Lung (tissue), 17 donors: ENCODE measurements at places on chromosomes 13 and 19. TPM values are rescaled to one million over a fixed set of nuclear protein-coding genes. Genes with fewer than 3 reads are reported as not detected.

DNA sequence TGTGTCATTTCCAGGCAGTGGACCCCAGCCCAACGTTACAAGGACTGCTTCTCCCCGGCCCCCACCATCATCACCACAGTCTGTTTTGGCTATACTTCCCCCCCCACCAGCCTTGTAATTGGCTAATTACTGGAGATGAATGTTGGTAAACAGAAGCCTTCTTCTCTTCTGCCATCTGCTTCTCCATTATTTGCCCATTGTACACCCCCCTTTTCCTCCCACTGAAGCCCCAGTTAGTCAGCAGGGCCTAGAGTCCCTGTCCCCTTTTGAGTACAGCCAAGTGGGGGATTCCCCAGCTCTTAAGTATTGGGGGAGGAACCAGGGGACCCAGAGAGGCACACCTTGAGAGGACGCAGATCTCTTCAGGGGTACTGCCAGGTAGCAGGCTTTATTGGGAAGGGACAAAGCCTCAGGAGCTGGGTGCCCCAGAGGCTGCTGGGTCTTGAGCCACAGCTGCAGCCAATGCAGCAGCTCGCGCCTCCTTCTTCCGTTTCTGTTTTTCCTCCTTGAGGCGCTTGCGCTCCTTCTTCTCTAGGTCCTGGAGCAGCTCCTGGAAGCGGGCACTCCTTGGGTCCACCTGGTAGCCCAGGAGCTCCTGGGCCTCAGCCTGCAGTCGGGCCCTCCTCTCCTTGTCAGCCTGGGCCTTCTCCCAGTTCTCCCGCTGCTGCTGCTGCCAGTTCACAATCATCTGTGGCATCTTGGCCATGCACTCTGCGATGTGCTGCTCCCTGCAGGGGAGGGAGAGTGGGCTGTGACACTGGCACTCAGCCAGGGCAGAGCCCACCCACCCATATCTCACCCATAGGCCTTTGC is 3.0 kb downstream of the GADD45GIP1 start:
- no peak overlapping the region for H3K4me3 ChIP-seq
- H3K36me3 ChIP-seq, result peaks cover 21% of the 10 kb centered on the region
- DNase-seq, result peak; percentile 38
- H3K27me3 ChIP-seq, result no peaks in the 10 kb centered on the region

- H3K4me3 ChIP-seq, result no peak overlapping the region
- no peaks in the 10 kb centered on the region for H3K4me1 ChIP-seq
- peak; percentile 18 for DNase-seq
- no peak overlapping the region for H3K27ac ChIP-seq
- no peaks in the 10 kb centered on the region for H3K27me3 ChIP-seq
Measured at GRCh38 chr19:12513531-12514061, 29.0 kb upstream of the ZNF709 start.

DNA sequence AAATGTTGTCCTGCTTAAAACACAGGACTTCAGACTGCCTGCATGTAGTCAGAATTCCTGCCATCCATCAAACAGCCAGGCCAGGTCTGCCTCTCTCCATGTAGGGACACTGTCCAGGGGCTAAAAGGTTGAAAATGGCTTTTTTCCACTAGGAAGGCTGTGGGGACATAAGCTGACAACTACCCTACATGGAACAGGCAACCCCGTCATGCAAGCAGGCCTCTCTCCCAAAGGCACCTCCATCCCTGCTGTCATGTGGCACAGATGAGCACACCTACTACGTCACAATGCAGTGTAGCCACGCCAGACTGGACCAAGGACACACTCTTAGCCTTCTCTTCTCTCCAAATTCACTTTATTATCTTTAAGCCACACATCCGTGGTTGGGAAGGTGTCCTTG is 40.8 kb downstream of the LATS2 start:
- DNase-seq, result no peak
- no peaks in the 10 kb centered on the region for H3K27me3 ChIP-seq
- H3K27ac ChIP-seq, result peak overlapping the region; percentile 51
- no peak overlapping the region for H3K4me3 ChIP-seq
- peaks cover 9% of the 10 kb centered on the region for H3K36me3 ChIP-seq

GRCh38 chr13:39417131-39417530 is 185.9 kb downstream of the LHFPL6 start:
- H3K4me1 ChIP-seq, result peaks cover 17% of the 10 kb centered on the region
- no peak overlapping the region for H3K4me3 ChIP-seq
- no peaks in the 10 kb centered on the region for H3K36me3 ChIP-seq
- peak; percentile 61 for DNase-seq

DNA sequence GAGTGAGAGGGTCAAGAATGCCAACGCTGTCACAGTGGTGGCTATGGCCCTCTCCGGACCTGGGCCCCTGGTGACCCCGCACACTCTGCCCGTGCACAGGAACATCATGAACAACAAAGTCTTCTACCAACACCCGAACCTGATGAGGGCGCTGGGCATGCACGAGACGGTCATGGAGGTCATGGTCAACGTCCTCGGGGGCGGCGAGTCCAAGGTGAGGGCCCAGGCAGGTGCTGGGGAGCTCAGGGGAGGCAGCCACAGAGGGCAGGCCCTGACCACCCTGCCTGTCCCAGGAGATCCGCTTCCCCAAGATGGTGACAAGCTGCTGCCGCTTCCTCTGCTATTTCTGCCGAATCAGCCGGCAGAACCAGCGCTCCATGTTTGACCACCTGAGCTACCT is 62.6 kb downstream of the RYR1 start:
- no peak overlapping the region for H3K27ac ChIP-seq
- no peak overlapping the region for H3K4me3 ChIP-seq
- no peak for DNase-seq
- H3K36me3 ChIP-seq, result no peaks in the 10 kb centered on the region
- H3K4me1 ChIP-seq, result no peaks in the 10 kb centered on the region

DNA sequence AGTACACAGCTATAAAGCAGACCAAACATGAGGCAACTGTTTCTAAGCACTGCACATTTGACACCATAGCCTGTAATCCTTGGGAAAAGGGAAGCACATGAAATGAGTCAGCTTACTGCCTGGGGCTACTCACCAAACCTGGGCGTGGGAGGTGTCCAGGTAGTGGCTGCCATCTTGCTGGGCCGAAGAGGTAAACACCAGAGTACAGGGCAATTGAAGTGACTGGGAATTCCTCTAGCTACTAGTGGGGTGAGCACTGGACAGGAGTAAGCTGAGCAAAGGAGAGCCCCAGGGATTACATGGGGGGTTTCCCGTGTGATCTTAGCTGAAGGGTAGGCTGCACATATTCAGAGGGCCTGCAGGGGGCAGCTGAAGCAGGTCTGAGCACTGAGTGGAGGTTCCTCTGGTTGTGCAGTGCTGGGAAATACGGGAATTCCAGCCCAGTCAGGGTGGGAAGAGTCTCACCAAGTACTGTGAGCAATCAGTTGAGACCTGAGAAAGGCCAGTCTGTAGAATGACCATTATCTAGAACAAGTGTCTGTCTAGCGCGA is 140.5 kb downstream of the SLC7A1 start:
- no peak for DNase-seq
- H3K4me3 ChIP-seq, result no peak overlapping the region
- no peaks in the 10 kb centered on the region for H3K36me3 ChIP-seq

DNA sequence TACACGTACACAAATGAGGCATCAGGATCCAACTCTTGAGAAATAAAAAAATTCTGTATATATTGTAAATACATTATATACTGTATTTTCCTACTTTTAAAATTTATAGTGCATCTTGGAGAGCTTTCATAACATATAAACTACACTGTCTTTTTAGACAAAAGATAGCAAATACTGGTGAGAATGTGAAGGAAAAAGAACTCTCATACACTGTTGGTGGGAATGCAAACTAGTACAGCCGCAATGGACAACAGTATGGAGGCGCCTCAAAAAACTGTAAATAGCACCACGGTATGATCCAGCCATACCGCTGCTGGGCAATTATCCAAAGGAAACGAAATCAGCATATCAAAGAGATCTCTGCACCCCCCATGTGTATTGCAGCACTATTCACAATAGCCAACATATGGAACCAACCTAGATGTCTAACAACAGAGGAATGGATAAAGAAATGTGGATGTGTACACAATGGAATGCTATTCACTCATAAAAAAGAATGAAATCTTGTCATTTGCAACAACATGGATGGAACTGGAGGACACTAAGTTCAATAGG is 292.4 kb downstream of the EFNB2 start:
- no peaks in the 10 kb centered on the region for H3K4me1 ChIP-seq
- H3K27me3 ChIP-seq, result no peaks in the 10 kb centered on the region
- no peaks in the 10 kb centered on the region for H3K36me3 ChIP-seq
- H3K27ac ChIP-seq, result no peak overlapping the region
- DNase-seq, result no peak
- H3K4me3 ChIP-seq, result no peak overlapping the region

- H3K4me3 ChIP-seq, result no peak overlapping the region
- no peaks in the 10 kb centered on the region for H3K27me3 ChIP-seq
- H3K4me1 ChIP-seq, result no peaks in the 10 kb centered on the region
- H3K27ac ChIP-seq, result no peak overlapping the region
- DNase-seq, result no peak
Measured at GRCh38 chr13:113342820-113343691, 20.9 kb downstream of the GRTP1 start.

GRCh38 chr19:12783849-12784393 is 7.4 kb upstream of the JUNB start:
- H3K4me1 ChIP-seq, result peaks cover 36% of the 10 kb centered on the region
- H3K27ac ChIP-seq, result peak overlapping the region; percentile 87
- DNase-seq, result peak; percentile 23
- H3K4me3 ChIP-seq, result no peak overlapping the region

DNA sequence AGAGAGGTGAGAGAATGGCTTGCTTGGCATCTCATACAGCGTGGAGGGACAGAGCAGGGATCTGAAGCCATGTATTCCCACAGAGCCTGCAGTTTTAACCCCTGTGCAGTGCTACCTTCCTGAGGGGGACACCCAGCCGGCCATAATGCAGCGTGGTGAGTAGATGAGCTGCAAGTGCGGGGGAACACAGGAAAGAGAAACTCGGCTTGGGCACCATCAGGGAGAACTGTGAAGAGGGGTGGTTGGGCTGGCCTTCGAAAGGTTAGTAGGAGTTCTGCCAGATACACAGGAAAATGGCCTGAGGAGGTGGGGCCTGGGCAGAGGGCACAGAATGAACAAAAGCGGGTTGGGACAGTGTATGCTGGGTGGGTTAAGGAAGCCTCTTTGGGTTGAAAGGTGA is 88.3 kb downstream of the SIPA1L3 start:
- H3K27me3 ChIP-seq, result no peaks in the 10 kb centered on the region
- H3K27ac ChIP-seq, result no peak overlapping the region
- H3K36me3 ChIP-seq, result no peaks in the 10 kb centered on the region

GRCh38 chr13:42028113-42028799 is 20.2 kb upstream of the DGKH start:
- H3K27me3 ChIP-seq, result no peaks in the 10 kb centered on the region
- H3K4me1 ChIP-seq, result no peaks in the 10 kb centered on the region
- H3K36me3 ChIP-seq, result no peaks in the 10 kb centered on the region

GRCh38 chr19:19165396-19165795 is 4.7 kb downstream of the MEF2B start:
- no peaks in the 10 kb centered on the region for H3K27me3 ChIP-seq
- H3K36me3 ChIP-seq, result no peaks in the 10 kb centered on the region
- no peak overlapping the region for H3K27ac ChIP-seq
- no peak for DNase-seq
- H3K4me3 ChIP-seq, result no peak overlapping the region

- H3K36me3 ChIP-seq, result no peaks in the 10 kb centered on the region
- no peak for DNase-seq
- no peak overlapping the region for H3K27ac ChIP-seq
- peaks cover 2% of the 10 kb centered on the region for H3K27me3 ChIP-seq
Measured at GRCh38 chr19:39737351-39737750, 478 bp downstream of the CLC start.

- peaks cover 4% of the 10 kb centered on the region for H3K36me3 ChIP-seq
- no peak overlapping the region for H3K27ac ChIP-seq
- no peaks in the 10 kb centered on the region for H3K27me3 ChIP-seq
- H3K4me3 ChIP-seq, result no peak overlapping the region
- no peaks in the 10 kb centered on the region for H3K4me1 ChIP-seq
Measured at GRCh38 chr19:55092423-55093318, 17.0 kb downstream of the EPS8L1 start.

GRCh38 chr13:48653472-48653939 is at the start of gene CYSLTR2:
Gene CYSLTR2, plus strand, starts transcription at chr13:48653929. Its CDS starts 52,889 bp downstream, at chr13:48706818.
- no peaks in the 10 kb centered on the region for H3K4me1 ChIP-seq
- H3K27ac ChIP-seq, result no peak within 1 kb of the TSS
- H3K27me3 ChIP-seq, result no peaks in the 10 kb centered on the region
- peak; percentile 25 for DNase-seq
- H3K36me3 ChIP-seq, result no peaks in the 10 kb centered on the region

- no peak overlapping the region for H3K4me3 ChIP-seq
- peak overlapping the region; percentile 17 for H3K27ac ChIP-seq
- DNase-seq, result no peak
Measured at GRCh38 chr19:51803967-51804366, 9.0 kb downstream of the FPR3 start.

GRCh38 chr13:59690857-59691500 is 472.7 kb downstream of the DIAPH3 start:
- no peaks in the 10 kb centered on the region for H3K4me1 ChIP-seq
- H3K27ac ChIP-seq, result no peak overlapping the region
- no peaks in the 10 kb centered on the region for H3K27me3 ChIP-seq
- no peak for DNase-seq
- H3K4me3 ChIP-seq, result no peak overlapping the region

DNA sequence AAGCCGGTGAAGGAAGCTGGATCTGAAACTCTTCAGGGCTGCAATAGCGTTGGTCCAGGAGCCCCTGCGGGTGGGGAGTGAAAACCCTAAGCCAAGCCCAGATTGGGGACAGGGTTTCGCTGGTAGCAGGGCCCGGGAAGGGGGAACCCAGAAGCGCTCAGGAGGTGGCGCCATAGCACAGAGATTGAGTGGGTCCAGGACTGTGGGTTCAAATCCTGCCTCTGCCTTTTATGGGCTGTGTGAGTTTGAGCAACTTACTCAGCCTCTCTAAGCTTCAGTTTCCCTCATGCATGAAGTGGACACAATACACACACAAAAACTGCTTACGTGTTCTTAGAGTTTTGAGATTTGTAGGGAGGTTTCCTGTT is 8.3 kb upstream of the SYCN start:
- no peaks in the 10 kb centered on the region for H3K36me3 ChIP-seq
- no peak overlapping the region for H3K27ac ChIP-seq
- no peak overlapping the region for H3K4me3 ChIP-seq
- DNase-seq, result no peak
- no peaks in the 10 kb centered on the region for H3K27me3 ChIP-seq

The SLC44A2 gene
- 173 TPM for total RNA-seq

The NAPSA gene
- total RNA-seq, result 655 TPM

The TRAPPC5 gene
- 29.8 TPM for total RNA-seq

The LILRB5 gene
- total RNA-seq, result 5.8 TPM

The ZNF626 gene
- total RNA-seq, result 22.0 TPM

The IGFL4 gene
- total RNA-seq, result not detected

The SYNGR4 gene
- total RNA-seq, result not detected

The IGSF23 gene
- total RNA-seq, result not detected
